Stimulated activated CD4-positive, alpha-beta T cell treated with anti-CD3 and anti-CD28 coated beads, Interleukin-15, amount 100 ng/mL, for 24 hours (primary cell): ENCODE measurements at places on chromosomes 2 and 18.

GRCh38 chr2:219104107-219105035, 43.6 kb upstream of the IHH start:
- peak; percentile 14 for DNase-seq

GRCh38 chr2:219553168-219553417, 9.3 kb downstream of the TMEM198 start:
- DNase-seq, result no peak

DNA sequence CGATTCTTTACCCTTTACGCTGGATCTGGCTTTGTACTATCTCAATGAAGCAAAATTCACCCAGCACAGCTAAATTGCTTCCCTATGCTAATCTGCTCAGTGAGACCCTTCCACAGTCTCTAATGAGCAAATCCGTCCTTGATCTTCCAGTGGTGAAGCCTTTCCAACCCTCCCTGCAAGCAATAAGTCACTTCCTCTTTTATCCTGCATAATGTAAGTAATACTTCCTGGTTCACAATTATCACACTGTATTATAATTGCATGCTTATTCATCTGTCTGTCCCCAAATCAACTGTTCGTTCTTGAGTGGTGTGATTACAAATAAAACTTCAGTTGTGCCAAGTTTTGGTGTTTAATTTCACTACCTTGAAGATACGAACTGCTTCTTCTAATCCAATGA, 404.0 kb downstream of the ADCYAP1 start:
- no peak for DNase-seq

- DNase-seq, result no peak
Observed at GRCh38 chr2:134292514-134292913, 38.6 kb downstream of the MGAT5 start.

- DNase-seq, result no peak
Observed at GRCh38 chr2:86290596-86291327, 46.7 kb downstream of the REEP1 start.

DNA sequence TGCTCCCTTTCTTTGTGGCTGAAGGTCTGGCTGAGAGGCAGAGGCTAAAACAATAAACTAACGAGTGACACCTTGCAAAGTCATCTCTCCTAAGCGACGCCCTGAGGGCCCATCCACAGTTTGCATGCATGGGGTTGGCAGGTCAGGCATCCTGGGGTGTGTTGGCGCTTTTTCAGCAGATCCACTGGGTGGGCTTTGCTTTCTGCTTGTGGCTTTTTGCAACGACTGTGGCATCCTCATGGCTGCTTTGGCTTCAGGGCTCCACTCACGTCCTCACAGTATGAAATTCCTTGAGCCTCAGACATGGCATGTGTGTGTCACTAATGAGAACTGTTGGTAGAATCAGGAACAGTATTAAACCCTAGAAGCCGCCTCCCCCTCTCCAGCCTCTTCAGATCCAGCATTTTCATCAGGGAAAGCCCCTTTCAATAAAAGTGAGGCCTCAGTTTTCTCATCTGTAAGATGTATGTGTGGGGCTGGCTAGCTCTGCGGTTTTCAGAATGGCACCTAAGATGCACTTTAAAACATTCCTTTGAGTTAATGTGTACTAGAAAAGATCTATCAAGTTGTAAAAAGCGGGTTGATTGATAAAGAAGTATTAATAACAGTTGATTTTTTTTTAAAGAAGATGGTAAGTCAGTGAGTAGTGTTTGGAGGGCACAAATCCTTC, 72.5 kb downstream of the SH3BP4 start:
- DNase-seq, result no peak

DNA sequence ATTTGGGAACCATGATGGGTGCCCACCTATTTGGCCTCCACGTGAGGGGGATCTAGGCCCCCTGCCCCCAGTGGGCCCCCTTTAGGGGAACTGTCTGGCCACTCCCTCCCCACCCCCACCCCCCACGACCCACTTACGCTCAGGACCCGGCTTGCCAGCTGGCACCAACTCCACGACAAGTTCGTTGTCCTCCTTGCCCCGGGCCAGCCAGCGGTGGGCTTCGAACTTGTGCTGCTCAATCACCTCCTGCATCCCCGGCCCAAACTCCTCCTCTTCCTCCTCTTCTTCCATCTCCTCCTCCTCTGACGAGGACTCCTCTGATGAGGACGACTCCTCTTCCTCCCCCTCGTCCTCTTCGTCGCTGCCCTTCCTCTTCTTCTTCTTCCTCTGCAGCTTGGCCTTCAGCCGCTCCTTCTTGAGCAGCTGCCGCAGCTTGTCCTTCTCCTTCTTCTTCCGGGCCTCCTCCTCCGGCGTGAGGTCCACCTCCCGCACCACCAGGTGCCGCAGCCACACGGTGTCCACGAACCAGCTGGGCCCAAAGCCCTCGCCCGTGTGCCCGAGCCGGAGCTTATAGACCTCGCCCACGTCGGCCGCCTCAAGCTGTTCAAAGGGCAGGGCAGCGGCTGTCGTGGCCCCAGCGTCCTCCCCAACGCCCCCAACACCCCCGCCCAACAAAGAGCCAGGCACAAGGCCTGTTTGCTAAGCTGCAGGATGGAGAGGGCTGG, 96.9 kb downstream of the LOXHD1 start:
- no peak for DNase-seq

- peak; percentile 25 for DNase-seq
Observed at GRCh38 chr2:219457784-219458369, 23.2 kb downstream of the SPEG start.

- no peak for DNase-seq
Observed at GRCh38 chr18:49619801-49620200, 57.9 kb downstream of the LIPG start.

DNA sequence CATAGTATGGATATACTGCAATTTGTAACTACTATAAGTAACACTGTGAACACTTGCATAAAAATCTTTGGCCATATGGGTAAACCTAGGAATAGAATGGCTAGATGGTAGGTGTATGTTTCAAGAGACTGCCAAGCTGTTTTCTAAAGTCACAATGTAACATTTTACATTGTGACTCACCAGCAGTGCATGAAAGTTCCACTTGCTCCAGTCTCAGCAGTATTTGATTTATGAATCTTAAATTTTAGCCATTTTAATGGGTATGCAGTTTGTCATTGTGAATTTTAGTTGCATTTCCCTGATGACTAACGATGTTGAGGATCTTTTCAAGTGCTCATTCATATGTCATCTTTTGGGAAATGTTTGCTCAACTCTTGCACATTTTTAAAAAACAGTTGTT, 86.1 kb downstream of the FARSB start:
- DNase-seq, result no peak

DNA sequence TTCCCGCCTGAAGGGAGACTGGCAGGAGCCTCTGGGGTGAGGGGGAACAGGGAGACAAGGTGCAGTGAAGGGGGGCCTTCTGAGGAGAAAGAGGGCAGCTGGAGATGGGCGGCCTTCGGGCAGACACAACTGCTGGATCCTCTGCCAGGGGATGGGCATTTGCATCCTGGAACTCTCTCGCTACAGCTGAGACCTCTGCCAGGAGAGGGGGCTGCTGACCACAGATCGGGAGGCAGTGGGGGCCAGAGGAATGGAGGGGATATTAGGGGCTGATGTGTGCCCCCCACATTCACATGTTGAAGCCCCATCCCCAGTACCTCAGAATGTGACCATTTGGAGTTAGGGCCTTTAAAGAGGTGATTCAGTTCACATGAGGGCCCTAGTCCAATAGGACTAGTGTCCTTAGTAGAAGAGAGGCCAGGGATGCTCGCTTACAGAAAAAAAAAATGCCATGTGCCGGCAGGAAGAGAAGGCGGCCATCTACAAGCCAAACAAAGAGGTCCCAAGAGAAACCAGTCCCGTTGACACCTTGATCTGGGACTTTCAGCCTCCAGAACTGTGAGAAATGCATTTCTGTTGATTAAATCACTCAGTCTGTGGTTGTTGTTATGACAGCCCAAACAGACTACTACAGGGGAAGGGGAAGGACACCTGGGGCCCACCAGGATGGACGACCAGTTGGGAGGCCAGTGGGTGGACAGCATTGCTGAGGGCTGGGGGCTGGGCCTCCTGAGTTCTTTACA, 50.0 kb downstream of the TRABD2A start:
- DNase-seq, result no peak

- DNase-seq, result no peak
Observed at GRCh38 chr2:196555726-196556125, 83.8 kb upstream of the CCDC150 start.

GRCh38 chr2:226758921-226759640, 40.5 kb downstream of the IRS1 start:
- no peak for DNase-seq

DNA sequence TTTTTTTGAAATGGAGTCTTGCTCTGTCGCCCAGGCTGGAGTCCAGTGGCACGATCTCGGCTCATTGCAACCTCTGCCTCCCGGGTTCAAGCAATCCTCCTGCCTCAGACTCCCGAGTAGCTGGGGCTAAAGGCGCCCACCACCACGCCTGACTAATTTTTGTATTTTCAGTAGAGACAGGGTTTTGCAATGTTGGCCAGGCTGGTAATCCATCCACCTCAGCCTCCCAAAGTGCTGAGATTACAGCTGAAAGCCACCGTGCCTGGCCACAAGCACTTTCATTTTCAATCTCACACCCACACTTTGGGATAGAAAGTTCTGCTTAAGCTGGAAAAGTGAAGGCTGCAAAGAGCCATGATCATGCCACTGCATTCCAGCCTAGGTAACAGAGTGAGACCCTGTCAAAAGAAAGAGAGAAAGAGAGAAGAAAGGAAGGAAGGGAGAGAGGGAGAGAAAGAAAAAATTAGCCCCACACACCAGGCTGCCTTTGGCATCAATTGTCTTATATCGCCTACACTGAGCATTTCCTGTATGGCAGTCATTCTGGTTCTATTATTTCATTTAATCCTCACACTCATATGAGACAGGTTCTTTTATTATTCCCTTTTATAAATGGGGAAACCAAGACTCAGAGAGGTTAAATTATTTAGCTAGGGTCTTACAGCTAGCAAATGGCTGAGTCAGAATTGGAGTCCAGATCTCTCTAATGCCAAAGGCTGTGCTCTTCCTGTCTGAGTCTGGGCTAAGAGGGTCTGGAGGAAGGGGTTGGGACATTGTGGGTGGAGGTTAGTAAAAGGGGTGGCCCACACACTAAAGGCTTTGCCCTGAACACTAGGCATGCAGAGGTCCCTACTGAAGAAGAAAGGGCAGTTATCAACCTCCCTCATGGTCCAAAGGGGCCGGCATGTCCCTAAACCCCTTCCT, 37.9 kb upstream of the PKDCC start:
- peak; percentile 28 for DNase-seq

DNA sequence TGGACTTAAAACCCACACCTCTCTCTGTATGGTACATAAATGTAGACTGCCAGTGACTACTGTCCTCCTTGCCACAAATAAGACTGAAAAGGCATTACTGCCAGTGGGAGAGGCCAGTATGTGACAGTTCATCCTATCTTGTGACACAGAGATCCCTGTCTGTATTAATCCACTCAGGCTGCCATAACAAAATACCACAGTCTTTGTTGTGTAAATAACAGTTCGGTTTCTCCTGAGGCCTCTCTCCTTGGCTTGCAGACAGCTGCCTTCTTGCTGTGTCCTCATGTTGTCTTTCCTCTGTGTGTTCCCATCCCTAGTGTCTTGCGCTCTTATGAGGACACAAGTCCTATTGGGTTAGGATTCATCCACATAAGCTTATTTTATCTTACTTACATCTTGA, 46.4 kb upstream of the IL1RL1 start:
- no peak for DNase-seq

DNA sequence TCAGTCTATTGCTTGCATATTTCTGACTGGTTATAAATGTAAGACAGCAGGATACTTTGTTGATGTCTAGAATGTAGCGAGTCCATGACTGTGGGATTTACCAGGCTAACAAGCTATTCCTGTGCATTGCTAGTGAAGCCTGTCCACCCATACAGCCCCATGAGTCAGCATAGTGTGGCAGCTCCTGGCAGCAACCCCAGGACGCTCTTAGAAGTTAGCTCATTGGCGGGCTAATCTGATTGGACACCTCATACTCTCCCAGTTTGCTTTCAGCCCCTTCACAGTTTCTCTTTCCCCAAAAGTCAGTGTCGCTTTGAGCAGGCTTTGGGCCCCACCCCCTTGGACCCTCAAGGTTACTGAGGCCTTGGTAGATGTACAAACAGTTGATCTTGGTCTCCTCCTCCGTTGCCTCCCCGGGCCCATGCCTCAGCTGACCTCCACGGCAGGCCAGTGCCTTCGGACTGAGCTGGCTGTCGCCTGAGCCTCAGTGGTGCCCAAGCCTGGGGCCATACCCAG, 48.0 kb downstream of the COA5 start:
- DNase-seq, result no peak

- no peak for DNase-seq
Observed at GRCh38 chr2:38230756-38231155, 146.3 kb downstream of the ATL2 start.

DNA sequence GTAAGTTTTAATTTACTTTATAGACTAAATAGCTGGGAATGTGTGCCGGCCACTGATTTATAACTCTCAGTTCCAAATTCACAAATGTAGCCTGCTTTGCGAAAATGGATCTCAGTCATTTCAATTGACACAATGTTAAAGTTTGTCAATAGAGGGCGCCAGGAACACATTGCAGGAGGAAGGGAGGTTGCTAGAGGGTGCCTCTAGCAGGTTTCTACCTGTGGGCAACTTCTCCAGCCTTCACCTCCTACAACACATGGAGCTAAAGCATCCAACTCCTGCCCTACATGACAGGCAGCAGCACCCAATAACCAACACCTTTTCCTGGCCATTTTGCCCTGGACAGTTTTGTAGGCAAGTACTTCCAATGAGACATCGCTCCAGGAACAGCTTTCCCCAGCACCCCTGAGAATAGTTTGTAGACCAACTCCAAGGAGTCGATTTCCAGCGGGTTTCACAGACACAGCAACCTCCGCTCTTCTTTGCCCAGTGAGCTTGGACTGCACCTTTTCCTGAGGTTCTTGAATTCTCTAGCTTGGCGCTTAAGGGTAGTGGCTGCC, 784.8 kb upstream of the CDH2 start:
- DNase-seq, result no peak

DNA sequence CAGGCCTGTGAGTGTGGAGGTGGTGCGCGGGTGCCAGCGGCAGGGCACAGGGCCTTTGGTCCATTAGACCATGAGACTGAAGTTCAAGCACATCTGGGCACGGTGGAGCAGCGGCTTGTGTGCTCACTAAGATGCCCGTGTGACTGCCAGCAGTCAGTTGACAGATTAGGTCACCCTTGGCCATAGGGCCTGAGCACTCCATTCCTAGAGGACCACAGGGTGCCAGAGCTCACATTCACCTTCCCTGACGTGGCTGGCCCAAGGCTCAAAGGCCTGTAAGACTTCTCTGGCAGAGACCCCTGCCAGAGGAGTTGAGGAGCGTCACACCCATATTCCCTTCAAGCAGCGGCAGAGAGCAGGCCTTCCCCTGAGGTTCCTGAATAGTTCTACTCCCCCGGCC, 650 bp downstream of the LHCGR start:
- no peak for DNase-seq

- DNase-seq, result no peak
Observed at GRCh38 chr2:214896274-214896673, 86.8 kb upstream of the BARD1 start.
